ENCODE measurements at places on chromosomes 7 and 10.

- DNase-seq, result no peak
Measured at GRCh38 chr7:31919678-31920369, 150.4 kb downstream of the PDE1C start.

DNA sequence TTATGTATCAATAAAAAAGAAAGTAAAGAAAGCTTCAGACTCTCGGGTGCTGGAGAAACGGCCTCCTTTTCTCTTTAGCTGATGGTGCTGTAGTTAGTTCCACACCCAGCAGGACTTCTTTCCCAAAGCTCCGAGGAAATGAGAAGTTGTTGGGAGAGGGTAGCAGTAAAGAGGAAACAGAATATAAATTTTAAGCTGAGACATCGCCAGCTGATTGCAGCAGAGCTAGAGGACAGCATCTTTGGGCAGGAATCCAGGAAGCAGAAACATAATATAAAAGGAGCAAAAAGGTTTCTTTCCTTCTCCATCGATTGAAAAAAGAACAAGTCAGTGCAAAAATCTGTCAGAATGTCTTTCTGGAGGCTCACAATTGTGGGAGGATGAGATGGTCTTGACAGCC lies 616.9 kb upstream of the FOXK1 start:
- DNase-seq, result no peak

GRCh38 chr7:109387530-109387929 lies 817.9 kb downstream of the DNAJB9 start:
- DNase-seq, result no peak

DNA sequence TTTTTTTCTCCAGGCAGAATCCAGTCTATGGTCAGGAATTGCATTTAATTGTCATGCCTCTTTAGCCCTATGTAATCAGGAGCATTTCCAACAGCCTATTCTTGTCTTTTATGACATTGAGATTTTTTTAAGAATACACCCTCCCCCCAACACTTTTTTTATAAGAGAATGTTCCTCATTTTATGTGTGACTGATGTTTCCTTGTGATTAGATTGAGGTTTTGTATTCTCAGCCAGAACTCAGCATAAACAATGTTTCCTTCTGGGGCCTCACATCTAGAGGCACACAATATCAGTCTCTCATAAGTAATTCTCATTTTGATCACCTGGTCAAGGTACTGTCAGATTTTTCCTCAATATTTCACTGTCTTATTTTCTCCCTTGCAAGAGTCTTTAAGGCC lies 193.4 kb upstream of the PDE1C start:
- DNase-seq, result no peak

DNA sequence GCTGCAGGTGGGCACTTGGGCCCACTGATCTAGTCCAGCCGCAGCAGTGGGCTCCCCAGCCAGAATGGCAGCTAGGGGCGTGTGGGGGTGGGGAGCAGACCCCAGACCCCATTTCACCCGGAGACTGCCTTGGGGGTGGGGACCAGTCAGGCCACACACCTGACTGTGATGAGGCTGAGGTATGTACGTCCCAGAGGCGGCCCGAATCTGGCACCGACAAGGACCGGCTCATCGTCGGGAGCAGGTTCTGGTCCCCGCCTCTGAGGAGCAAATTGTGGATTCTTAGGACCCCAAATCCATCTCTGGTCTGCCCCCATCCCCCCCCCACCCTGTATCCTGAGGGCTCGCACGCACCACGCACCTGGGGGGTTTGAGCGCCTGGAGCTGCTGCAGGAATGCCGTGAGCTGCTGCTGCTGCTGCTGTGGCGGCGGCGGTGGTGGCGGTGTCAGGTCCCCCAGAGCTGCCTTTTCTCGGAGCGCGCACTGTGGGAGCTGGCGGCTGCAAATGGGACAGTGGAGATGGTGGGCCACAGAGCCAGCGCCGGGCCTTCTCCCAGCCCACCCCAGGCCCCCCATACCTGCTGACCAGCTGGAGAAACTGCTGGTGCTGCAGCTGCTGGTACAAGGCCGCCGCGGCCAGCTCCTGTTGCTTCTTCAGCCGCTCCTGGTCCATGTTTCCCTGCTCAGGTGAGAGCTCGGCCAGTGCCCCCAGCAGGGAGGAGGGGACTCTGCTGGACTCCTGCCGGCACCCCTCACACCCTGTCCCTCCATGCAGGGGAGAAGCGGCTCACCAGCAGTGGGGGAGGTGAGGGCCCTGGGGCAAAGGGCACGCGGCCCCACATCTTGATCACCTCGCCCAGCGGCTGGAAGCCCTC lies 10.2 kb downstream of the GIGYF1 start:
- no peak for DNase-seq

- no peak for DNase-seq
Measured at GRCh38 chr7:18361756-18362155, 133.8 kb upstream of the HDAC9 start.

DNA sequence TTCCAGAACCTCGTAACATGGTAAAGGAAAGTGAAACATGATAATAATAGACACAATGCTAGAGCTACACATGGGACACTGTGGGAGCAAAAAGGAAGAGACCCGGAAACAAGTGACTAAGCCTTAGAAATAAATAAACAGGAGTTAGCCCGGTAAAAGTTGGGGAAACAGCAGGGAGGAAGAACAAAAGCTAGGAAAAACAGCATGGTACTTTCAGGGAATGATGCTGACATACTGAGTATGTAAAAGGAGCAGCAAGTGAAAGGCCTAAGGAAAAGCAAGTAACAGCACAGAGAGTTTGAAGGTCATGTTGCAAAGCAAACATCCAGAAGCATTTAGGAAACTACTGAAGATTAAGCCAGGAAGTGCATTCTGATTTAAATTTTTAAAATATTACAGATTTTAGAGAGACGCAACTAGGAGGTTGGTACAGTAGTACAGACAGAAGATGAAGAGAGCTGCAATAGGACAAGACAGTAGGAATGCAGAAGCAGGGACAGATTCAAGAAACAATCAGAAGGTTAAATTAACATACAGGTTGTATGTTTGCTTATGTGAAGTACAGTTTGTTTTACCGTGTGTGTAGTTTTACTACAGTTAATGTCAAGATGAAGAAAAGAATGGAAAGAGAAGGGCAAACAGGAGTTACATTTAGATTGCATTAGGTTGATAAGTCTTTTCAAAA lies 63.7 kb downstream of the ARHGAP12 start:
- no peak for DNase-seq

GRCh38 chr10:59360605-59361405 lies 1.5 kb downstream of the FAM13C start:
- no peak for DNase-seq

DNA sequence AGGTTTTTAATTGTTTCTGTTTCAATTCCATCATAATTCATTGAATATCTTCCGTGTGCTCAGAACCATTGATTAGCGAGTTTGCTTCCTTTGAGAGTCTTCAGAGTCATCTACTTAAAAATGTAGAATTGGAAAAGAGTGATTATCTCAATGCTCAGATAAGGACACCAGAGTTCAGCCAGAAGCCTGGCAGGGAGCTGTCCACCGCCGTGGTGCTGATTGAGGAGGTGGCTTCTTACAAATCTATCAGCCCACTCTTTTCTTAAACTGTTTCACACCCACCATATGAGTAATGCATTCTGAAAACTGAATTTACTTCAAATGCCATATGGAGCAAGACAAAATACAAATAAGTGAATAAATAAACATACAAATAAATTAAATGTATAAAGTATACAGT lies 79.3 kb downstream of the INSYN2A start:
- peak; percentile 46 for DNase-seq

GRCh38 chr7:68613405-68613804 lies 984.9 kb upstream of the AUTS2 start:
- no peak for DNase-seq

DNA sequence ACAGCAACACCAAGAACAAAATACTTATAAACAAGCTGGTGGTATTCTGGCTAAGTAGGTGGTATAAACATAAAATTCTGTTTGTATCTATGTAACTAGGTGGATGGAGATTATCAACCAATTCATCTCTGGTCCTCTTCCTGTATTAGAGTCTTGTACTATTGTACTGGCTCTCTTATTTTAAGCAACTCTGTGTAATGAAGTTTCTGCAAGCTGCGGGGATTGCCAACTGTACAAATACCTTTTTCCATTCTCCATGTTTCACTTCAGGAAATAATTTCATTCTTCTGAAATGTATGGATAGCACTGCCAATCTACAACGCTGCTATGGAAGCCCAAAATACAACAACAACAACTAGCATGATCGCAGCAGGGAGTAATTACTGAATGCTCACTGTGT lies 44.8 kb downstream of the JAZF1 start:
- no peak for DNase-seq

GRCh38 chr7:94591176-94591575 lies 64.8 kb downstream of the SGCE start:
- no peak for DNase-seq

DNA sequence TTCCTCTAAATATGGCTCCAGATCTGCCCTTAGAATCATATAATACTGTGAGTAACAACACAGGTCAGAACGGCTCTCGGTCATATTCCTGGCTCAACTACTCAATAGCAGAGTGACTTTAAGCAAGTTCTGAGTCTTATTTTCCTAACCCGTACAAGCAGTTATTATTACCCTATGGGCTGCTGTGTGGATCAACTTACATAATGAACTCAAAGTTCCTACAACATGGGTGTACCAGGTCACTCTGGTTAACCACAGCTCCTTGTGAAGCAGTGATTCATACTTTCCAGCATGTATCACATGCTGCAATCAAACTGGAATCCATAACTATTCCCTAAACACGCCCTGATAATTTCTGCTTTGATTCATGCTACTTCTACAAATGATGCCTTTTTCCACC lies 107.3 kb downstream of the LRRN3 start:
- no peak for DNase-seq

DNA sequence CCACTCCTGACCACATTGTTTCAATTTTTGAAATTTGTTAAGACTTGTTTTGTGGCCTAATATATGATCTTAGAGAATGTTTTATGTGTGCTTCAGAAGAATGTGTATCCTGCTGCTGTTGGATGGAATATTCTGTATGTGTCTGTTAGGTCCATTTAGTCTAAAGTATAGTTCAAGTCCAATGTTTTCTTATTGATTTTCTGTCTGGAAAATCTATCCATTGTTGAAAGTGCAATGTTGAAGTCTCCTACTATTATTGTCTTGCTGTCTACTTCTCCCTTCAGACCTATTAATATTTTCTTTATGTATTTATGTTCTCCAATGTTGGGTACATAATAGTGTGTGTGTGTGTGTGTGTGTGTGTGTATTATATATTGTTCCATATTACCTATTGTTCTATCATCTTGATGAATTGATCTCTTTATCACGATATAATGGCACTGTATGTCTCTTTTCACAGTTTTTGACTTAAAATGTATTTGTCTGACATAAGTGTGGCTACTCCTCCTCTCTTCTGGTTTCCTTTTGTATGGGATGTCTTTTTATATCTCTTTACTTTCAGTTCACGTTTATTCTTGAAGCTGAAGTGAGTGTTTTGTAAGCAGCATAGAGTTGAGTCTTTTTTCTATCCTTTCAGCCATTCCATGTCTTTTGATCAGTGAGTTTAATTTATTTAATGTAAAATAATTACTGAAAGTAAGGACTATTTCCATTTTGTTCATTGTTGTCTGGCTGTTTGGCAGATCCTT lies 61.3 kb downstream of the AKR1D1 start:
- no peak for DNase-seq

DNA sequence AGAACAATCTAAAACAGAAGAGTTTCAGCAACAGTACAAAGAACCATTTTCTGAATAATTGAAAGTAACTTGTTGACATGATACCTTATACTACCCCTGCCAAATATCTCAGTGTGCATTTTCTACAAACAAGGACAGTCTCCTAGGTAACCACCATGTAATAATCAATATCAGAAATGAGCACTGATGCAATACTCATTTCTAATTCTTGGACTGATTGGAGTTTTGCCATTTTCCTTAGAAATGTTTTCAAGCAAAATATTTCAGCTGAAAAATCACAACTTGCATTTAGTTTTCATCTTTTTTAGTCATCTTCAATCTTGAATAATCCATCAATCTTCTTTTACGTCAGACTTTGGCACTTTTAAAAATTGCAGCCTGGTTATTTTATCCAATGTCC lies 420.2 kb downstream of the CDC14C start:
- no peak for DNase-seq

- no peak for DNase-seq
Measured at GRCh38 chr10:32373031-32373430, 26.1 kb upstream of the EPC1 start.

- no peak for DNase-seq
Measured at GRCh38 chr7:108189733-108190388, 59.7 kb upstream of the LAMB4 start.

Measured in stimulated activated naive CD8-positive, alpha-beta T cell treated with anti-CD3 and anti-CD28 coated beads, Interleukin-15, Interleukin-2, amounts not matched to agents 100 U/mL and 50 U/mL, for 24 hours (primary cell).